NCI-H82 (cell line): ENCODE measurements at places on chromosomes 1 and 21.
A peak's percentile ranks its signal among the peaks of the same experiment; 100 is the strongest.

GRCh38 chr1:27049100-27049499, 36.5 kb upstream of the TENT5B start:
- DNase-seq = no peak

DNA sequence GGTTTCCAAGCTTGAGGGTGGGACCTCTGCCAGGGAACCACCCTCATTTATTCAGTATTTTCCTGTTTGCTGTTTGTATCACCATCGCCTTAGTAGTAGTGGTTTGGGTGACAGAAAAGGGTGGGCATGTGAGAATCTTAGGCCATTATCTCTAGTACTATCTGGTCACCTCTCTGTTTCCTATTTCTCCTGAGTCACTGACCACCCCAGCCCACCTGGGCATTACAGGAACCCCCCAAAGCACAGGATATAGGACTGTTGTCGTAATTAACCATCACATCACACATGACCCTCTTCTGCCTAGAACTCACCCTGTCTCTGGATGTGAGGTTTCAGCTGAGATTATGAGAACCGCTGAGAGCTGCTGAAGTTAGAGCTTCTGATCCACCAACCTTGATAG, 60.4 kb downstream of the IL23R start:
- no peak for DNase-seq

DNA sequence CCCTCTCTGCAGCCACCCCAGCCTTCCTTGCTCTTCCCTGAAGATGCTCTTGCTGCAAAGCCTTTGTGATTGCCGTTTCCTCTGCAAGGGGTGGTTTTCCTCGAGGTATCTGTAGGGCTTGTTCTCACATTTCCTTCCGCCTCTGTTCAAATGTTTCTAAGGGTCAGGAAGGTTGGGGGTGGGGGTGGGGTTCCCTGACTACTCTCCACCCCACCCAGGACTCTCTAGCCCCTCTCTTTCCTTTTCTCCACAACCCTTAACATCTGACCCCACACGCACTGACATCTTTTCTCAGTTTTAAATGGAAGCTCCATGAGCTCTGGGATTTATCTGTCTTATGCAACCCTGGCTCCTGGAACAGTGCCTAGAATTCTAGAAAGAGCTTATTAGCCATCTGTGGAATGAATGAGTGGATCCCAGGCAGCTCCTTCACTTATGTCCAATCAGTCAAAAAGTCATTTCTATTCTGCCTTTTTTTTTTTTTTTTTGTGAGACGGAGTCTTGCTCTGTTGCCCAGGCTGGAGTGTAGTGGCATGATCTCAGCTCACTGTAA, 27.3 kb upstream of the ZNF362 start:
- DNase-seq = peak; percentile 73

- DNase-seq = no peak
Measured at GRCh38 chr1:31725134-31725533, 21.3 kb upstream of the COL16A1 start.

GRCh38 chr1:64743954-64744491, 852 bp upstream of the RAVER2 start:
- peak; percentile 25 for DNase-seq

GRCh38 chr1:10431070-10431730, 967 bp downstream of the CENPS start:
- peak; percentile 67 for DNase-seq

DNA sequence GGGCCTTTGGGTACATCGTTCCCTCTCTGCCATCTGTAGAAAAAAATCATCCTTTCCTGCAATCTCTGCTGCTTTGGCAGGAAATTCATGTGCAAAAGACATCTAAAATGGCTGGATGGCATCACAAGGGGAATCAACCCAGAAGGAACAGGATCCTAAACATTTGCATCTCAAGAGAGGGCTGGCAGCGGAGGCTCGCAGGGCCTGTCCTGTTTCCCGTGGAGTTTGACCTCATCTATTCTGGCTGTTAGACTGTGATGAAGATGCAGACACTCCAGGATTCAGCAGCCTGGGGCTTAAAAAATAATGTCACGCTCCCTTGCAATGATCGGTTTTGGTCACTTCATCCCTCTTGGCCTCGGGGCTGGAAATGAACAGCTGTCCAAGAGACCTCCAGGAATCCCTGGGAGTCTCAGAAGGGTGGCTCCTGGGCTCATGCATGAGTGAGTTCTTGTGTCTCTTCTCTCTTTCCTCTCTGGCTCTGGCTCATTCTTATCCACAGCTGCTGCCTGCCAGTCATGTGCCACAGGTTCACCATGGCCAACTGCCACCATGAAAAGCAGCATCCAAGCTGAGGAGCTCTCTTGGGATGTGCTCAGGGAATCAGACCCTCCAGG, 16.1 kb upstream of the PCP4 start:
- DNase-seq = no peak

DNA sequence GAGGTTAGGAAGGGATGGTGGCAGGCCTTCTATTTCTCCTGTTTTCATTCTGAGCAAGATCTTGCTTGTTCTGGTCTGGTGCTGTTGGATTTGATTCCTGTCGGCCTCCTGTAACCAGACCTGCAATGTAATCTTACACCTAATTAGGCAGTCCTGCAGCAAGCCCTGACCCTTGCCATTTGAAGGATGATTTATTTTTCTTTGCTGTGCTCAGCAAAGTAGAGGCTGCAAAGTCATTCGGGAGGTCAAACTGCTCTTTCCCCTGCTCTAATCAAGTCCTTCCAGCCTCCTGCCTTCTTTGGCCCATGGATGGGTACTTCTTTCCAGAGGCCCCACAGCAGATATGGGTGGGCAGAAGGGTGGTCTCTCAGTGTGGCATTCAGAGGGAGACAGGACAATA, 417.7 kb upstream of the USP24 start:
- DNase-seq = no peak

DNA sequence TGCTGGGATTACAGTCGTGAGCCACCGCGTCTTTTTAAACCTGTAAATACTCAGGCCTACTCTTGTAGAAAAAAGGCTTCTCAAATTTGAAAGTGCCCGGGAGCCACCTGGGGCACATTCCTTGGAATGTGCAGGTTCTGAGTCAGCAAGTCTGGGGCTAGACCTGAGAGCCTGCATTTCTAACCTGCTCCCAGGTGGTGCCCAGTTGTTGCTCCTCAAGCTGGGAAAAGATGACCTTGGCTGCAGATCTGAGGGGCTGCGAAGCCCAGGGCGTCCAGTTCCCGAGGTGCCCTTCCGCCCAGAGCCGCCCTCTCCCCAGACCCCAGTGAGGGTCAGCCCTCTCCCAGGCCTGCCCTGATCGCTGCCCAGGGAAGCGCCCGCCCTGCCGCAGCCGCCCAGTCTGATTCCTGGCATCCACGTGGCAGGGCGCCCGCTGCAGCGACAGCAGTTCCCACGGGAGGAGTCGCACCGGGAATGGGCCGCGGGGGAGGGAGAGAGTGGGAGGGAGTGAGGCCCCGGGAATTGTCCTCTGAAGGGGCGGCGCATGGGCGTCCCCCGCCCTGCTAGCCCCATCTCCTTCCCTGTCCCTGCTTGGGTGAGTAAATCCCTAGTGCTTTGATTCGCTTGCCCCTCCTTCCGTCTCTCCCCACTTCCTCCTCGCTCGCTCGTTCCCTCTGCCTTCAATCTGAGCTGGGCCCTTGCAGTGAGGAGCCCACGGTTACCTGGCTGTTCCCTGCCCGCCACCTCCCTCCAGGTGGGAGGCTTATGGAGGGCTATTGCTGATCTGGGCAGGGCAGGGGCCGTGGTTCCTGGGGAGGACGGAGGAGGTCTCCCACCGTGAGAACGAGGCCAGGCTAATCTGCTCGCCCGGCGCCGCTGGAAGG, 18.8 kb upstream of the TENT5B start:
- DNase-seq = peak; percentile 88

DNA sequence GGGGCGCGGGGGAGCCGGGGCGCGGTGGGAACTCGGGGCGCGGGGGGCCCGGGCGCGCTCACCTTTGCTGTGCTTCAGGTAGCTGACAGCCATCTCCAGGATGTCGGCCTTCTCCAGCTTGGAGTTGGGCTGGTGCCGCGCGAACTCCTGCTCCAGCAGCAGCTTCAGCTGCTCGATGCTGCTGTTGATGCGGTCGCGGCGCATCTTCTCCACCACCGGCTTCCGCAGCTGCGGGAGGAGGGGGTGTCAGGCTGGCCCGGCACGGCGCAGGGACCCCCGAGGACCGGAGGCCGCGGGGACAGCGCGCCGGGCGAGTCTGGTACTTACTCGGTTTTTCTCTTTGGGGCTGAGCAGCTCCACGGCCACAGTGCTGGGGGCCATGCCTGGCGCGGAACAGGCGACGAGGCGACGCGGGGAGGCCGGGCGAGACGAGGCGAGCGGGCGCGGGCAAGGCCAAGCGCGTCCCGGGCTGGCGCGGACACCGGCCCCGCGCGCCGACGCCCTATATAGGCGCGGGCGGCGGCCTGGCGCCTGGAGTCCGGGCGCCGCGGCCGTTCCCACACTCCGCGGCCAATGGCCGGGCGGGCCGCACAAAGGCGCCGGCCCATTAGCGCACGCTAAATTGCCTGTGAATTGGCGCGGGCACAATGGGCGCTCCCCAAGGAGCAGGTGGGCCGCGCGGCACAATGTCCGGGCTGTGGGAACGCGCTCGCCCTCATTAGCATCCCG, at the start of gene HES5:
HES5 (minus strand) TSS at position 480 of the 729 bp plus-strand sequence; CDS start at position 381, 99 bp downstream.
- no peak for DNase-seq

DNA sequence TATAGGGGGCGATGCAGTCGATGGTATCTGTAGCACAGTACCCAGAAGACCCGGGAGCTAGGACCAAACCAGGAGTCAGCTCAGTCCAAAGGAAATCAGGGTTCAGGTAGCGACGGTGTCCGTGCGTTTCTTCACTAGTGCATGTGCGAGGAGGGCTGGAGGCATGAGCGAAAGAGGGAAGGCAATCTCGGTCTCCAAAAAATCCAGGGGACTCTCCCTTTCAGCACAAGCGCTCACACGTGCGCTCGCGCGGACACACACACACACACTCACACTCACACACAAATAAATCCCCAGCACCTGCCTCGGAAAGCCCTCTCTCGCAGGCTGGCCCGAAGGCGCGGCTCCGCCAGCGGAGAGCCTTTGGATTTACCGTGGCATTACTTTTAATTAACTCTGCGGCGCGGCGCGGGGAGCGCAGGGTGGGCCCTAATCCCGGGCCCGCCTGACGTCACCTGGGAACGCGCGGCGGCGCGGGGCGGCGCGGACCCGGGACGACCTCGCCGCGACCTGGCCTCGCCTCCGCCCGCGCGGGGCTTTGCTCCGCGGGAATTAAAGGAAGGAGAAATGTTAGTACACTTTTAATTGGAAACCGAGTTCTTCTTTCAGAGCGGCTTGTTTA, 121.2 kb downstream of the LMX1A start:
- DNase-seq = peak; percentile 99

GRCh38 chr1:218939095-218939494, 234.6 kb upstream of the LYPLAL1 start:
- DNase-seq = no peak

- no peak for DNase-seq
Measured at GRCh38 chr1:202656951-202657646, 53.2 kb downstream of the SYT2 start.

- DNase-seq = no peak
Measured at GRCh38 chr1:109912873-109913272, 2.2 kb downstream of the CSF1 start.

DNA sequence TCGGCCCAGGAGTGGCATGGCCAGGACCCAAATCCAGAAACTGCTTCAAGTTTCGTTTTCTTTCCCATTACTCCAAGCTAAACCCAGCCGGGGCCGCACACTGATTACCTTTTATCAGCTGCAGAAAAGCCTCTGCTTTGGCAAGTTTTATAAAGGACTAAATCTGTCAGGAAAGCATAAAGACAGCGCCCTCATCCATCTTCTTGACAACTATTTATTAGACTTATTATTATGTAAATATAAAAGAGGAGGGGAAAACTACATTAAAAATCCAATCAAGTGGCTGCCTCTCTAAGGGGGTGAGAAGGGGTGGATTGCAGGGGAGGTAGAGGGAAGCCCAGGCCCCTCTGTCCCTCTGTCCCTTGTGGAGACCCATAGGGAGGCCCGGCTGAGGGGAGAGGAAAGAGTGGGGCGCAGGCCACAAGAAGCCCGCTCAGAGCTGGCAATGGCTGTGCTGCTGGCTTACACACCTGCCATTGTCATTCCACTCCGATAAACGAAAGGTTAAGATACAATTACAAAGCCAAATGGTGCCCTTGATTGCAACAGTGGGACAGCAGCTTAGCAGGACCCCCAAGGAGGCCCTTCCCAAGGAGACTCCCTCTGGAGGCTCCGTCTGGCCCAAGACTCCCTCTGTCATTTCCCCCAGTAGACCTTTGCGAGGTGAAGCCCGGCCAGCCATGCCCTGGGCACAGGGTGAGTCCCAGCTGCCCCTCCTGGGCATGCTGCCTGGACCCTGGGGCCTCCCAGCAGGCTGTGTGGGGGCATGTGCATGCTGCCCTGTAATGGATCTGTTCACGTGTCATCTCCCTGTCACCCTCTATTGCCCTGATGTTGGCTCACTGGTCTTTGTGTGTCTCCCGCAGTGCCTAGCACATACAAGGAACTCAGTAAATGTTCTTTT, 45.4 kb downstream of the KCND3 start:
- DNase-seq = no peak

GRCh38 chr1:57384284-57384683, 39.6 kb downstream of the DAB1 start:
- no peak for DNase-seq

GRCh38 chr1:234926559-234927311, 201.9 kb downstream of the TOMM20 start:
- DNase-seq = no peak

- no peak for DNase-seq
Measured at GRCh38 chr1:206847946-206848345, 17.5 kb upstream of the IL20 start.

- DNase-seq = peak; percentile 20
Measured at GRCh38 chr21:45578176-45578801, 36.0 kb upstream of the SLC19A1 start.

GRCh38 chr1:54996359-54996868, 2.3 kb upstream of the BSND start:
- DNase-seq = peak; percentile 89

GRCh38 chr1:178004926-178005391, 35.1 kb upstream of the SEC16B start:
- DNase-seq = no peak

GRCh38 chr1:182604175-182605164, at the start of gene RGS16:
TSS of gene RGS16 (minus strand) at chr1:182604389. CDS start at chr1:182604259, 130 bp downstream.
- DNase-seq = peak; percentile 99

- no peak for DNase-seq
Measured at GRCh38 chr1:246609632-246610031, 43.4 kb downstream of the CNST start.
